ENCODE measurements at places on chromosomes 2 and 18. TPM values are rescaled to one million over a fixed set of nuclear protein-coding genes. Genes with fewer than 3 reads are reported as not detected.

GRCh38 chr2:201980389-201980821 is 53.2 kb upstream of the FZD7 start:
- H3K27ac ChIP-seq: no peak overlapping the region
- H3K36me3 ChIP-seq: no peaks in the 10 kb centered on the region
- DNase-seq: no peak
- no peaks in the 10 kb centered on the region for H3K27me3 ChIP-seq

DNA sequence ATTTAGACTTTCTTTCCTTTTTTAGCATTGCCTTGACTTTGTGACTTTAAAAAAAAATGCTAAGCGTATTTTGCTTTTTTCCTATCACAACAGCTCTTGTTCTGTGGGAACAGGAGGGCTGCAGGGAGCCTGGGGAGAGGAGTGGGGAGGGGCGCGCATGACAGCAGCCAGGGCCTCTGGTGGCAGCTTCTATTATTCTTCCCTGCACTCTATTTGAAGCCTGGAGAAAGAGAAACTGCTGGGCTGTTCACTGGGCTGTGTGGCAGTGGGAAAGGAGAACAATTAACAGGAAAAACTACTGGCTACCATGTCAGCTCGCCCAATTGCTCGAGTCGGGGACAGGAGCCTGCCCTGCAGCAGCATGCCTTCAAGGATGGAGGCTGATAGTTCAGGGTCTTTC is 119.0 kb upstream of the ZBTB14 start:
- H3K27me3 ChIP-seq: no peaks in the 10 kb centered on the region
- no peaks in the 10 kb centered on the region for H3K4me1 ChIP-seq
- H3K4me3 ChIP-seq: no peak overlapping the region
- no peak overlapping the region for H3K27ac ChIP-seq

- H3K27me3 ChIP-seq: peaks cover 32% of the 10 kb centered on the region
- no peak overlapping the region for H3K27ac ChIP-seq
- no peak overlapping the region for H3K4me3 ChIP-seq
- H3K4me1 ChIP-seq: peaks cover 8% of the 10 kb centered on the region
- DNase-seq: no peak
These were observed 49.2 kb upstream of the CCDC150 start for GRCh38 chr2:196590286-196590685.

DNA sequence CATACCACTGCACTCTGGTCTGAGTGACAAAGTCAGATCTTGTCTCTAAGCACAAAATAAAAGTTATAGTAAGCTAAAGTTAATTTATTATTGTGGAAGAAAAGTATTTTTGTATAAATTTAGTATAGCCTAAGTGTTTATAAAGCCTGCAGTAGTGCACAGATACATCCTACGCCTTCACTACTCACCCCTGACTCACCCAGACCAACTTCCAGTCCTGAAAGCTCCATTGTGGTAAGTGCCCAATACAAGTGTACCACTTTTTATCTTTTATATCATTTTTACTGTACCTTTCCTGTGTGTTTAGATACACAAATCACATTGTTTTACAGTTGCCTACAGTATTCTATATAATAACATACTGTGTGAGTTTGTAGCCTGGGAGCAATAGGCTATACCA is 57.5 kb downstream of the UBE2E3 start:
- no peaks in the 10 kb centered on the region for H3K36me3 ChIP-seq
- H3K4me3 ChIP-seq: no peak overlapping the region
- H3K27ac ChIP-seq: no peak overlapping the region
- DNase-seq: no peak
- H3K27me3 ChIP-seq: no peaks in the 10 kb centered on the region

GRCh38 chr2:128737546-128737826 is 418.8 kb upstream of the HS6ST1 start:
- no peaks in the 10 kb centered on the region for H3K4me1 ChIP-seq
- no peaks in the 10 kb centered on the region for H3K36me3 ChIP-seq
- H3K4me3 ChIP-seq: no peak overlapping the region
- H3K27me3 ChIP-seq: no peaks in the 10 kb centered on the region
- H3K27ac ChIP-seq: no peak overlapping the region

GRCh38 chr2:11177871-11178690 is 22.8 kb downstream of the SLC66A3 start:
- H3K4me1 ChIP-seq: no peaks in the 10 kb centered on the region
- DNase-seq: no peak
- H3K36me3 ChIP-seq: peaks cover 31% of the 10 kb centered on the region
- no peaks in the 10 kb centered on the region for H3K27me3 ChIP-seq

GRCh38 chr2:205683502-205684367 is 1.4 kb downstream of the NRP2 start:
- no peak for DNase-seq
- no peak overlapping the region for H3K4me3 ChIP-seq
- H3K27ac ChIP-seq: no peak overlapping the region
- H3K4me1 ChIP-seq: peaks cover 7% of the 10 kb centered on the region
- no peaks in the 10 kb centered on the region for H3K36me3 ChIP-seq

DNA sequence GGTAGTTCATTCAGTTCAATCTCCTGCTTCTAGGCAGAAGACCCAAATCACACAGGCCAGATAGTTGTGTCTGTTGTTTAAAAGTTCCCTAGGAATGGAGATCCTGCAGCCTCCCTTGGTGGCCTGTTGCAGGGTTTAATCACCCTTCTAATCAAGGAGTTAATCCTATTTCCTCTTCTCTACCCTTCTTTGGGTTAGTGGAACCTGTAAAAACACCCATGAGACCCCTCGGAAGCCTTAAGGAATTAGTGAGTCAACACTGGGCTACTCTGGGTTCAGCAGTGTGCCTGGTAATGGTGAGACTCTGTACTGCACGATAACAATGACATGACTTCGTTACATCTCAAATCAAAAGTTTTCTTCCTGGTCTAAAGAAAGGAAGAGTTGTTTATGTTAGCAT is 217.6 kb upstream of the NRP2 start:
- DNase-seq: no peak
- no peaks in the 10 kb centered on the region for H3K36me3 ChIP-seq
- no peak overlapping the region for H3K27ac ChIP-seq
- H3K4me3 ChIP-seq: no peak overlapping the region

Gene CIDEA
- total RNA-seq: not detected

Gene DDX1
- 37.9 TPM for total RNA-seq

Measured in CD4-positive, CD25-positive, alpha-beta regulatory T cell (primary cell).